Dorsolateral prefrontal cortex (tissue), 122 donors: ENCODE measurements at places on chromosomes 7 and 10.
A peak's percentile ranks its signal among the peaks of the same experiment; 100 is the strongest.

DNA sequence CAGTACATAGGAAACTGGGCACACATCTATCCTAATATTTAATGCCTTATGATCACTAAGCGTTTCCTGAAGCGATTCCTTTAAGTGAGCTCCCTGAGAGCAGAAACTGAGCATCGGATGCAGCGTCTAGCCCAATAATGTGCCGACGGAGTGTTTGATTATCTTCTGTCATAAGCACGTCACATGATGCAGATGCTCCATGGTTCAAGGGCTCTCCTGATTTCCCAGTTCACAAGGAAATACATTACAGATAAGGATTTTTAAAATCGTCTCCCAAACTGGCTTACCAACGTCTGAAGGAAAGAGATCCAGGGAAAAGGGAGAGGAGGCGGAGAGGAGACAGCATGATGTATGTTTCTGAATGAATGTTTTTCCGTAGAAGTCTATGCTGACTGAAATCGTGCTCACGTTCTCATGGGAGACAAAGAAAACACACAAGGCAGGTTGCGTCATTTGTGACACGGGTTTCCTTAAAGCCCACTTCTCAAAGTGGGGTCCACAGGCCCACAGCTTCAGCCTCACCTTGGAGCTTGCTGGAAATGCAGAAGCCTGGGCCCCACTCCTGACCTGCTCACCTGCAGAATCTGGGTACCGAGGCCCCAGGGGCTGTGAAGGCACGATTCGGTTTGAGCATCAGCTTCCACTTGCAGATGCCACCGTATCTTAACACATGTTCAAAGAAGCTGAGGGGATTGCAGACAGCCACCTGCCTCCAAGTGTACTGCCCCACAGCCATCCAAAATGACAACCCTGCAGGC, 21.5 kb upstream of the INSIG1 start:
- DNase-seq, result no peak

DNA sequence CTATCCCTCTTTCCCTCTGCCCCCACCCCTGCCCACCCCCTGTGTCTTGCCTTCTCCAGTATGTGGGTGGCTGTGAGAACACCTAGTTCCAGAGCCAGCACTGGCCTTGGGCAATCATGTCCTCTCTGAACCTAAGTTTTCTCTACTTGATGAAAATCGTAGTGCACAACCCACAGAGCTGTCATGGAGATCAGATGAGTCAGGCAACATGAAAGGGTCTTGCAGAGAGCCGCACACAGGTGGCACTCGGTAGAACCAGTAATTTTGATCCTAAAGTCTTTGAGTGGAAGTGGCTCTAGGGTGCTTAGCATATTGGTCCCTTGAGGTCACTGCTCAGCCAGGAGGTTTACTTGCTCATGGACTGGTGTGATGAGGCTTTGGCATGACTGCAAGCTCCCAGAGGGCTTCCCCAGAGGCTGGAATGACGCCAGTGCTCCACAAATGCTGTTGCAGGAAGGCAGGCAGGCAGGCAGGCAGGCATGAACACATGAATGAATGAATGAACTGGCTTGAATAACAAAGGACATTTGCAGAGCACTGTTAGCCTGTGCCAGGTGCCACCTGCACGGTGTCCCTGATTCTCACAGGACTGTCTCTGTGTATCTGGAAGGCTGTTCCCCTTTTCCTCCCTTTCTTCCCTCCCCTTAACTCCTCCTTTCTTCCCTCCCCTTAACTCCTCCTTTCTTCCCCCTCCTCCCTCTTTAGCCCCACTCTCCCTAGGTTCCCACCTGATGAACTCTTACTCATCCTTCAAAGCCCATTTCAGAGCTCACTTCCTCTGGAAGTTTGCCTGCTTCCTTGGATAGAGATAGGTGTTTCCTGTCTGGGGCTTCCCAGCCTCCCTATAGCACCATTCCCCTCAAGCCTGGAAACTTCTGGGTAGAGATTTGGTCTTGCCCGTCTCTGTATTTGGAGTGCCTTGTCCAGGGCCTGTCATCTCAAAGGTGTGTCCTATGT, 27.2 kb upstream of the CTBP2 start:
- DNase-seq, result no peak

DNA sequence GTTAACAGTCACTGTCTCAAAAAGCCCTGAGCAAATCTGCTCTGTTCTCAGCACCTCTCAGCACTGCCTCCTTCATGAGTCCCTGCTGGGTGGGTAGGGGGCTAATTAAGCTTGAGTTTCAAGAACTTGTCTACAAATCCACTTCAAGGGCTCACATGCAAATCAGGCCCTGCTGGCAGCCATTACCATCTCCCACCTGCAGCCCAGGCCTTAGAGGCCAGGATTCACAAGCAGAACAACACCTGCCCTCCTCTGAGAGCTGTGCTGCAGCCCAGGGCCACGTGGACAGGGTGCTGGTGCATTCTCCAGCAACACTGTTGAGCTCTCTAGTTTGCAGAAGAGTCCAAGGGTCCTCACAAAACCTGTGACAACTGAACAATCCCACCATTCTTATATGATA, 119.2 kb downstream of the DPP6 start:
- no peak for DNase-seq

DNA sequence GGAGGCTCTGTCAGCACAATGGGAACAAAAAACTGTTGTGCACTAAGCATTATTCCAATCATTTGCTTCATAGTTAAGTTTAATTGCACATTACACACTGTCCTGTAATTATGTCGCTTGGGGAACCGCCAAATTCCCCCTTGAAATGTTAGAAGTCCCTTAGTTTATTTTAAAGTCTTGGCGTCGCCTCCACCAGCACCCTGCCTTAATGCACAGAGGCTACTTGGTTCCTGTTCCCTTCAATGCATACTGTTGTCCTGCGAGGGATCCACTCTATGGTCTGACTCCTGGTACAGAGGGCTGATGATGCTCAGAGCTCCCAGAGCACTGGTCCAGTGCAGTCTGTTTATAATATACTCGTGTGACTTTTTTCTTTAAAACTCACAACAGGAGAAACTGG, 330.7 kb downstream of the ELMO1 start:
- DNase-seq, result no peak

GRCh38 chr7:50092579-50093491, at the start of gene ZPBP:
Gene ZPBP (minus strand): TSS chr7:50093246. CDS start chr7:50093194, 52 bp downstream.
- no peak for DNase-seq

DNA sequence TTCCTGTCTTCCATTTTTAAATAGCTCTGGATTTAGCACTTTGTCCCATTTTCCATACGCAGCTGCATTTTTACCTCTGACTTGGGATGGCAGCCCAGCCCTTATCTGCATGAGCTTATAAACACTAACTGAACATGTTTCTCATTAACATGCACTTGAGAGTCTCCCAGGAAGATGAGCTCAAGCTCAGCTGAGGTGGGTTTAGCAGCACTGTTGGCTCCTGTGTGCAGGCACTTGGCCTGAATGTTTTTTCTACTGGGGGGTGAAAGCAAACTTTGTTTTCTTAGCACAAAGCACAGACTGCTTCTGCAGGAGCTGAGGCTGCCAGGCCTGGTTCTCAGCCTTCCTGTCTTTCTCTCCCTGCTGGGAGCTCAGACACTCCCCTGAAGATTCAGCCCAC, 1093.6 kb upstream of the AUTS2 start:
- no peak for DNase-seq

GRCh38 chr10:6072215-6072934, 10.2 kb upstream of the IL2RA start:
- no peak for DNase-seq

- no peak for DNase-seq
Observed at GRCh38 chr7:150369748-150370501, 1.3 kb downstream of the REPIN1 start.

DNA sequence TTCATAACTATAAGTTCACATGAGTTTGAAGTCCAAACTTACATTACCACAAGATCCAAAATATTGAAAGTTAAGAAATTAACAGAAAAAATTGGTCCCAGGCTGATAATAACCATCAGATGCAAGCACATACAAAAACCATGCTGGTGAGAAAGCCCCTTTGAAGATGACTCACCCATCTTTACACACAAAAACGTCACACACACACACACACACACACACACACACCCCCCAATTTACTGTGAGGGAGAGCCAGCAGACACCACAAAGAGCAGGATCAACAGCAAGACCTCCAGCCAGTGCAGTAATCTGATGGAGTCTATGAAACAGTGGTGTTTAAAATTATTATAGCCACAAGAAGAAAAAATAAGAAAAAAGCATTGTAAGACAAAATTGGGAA, 50.1 kb upstream of the DRGX start:
- no peak for DNase-seq

DNA sequence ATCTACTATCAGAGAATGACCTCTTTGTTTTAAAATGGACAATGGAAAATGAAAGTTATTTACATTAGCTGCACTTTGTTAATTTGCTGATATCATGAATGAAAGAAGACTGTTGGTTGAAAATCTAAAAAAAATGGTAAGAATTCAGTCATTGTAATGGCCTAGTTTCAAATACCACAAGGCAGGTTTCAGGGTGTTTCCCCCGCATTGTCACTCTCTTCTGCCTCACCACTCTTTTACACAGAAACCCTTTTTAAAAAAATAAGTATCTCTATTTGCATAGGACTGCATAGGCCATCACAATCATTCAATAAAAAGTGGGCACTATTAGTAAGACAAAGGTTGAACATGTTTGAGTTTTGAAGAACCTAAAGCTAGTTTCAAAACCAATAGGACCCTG, 737.1 kb downstream of the INHBA start:
- DNase-seq, result no peak

GRCh38 chr10:1657479-1657878, 79.8 kb downstream of the ADARB2 start:
- no peak for DNase-seq

DNA sequence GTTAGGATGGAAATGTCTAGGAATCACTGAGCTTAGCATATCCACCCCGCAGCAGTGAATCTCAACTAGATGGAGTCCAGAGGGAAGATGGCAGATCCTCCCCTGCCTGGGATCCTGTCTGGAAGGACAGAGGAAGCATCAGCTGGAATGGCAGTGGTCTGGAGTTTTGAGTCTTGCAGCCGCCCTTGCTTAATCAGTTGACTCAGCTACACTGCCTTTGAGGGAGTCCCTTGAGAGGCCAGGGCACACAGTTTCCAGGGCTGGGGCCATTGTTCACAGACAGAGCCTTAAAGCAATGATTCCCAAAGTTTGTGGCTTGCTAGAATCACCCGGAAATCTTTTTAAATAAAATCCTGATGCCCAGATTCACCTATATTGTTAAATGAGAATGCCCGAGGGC, 128.1 kb downstream of the NT5C2 start:
- no peak for DNase-seq

GRCh38 chr10:100927266-100927665, 14.5 kb downstream of the SLF2 start:
- no peak for DNase-seq

DNA sequence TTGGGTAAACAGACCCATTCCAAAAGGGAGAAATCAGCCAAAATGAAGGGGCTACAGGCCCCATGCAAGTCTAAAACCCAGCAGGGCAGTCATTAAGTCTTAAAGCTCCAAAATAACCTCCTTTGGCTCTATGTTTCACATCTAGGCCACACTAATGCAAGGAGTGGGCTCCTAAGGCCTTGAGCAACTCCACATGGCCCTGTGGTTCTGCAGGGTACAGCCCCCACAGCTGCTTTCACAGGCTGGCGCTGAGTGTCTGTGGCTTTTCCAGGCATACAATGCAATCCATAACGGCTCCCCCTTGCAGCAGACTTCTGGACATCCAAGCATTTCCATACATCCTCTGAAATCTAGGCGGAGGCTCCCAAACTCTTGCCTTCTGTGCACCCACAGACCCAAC, 9.0 kb downstream of the TMEM243 start:
- DNase-seq, result no peak

DNA sequence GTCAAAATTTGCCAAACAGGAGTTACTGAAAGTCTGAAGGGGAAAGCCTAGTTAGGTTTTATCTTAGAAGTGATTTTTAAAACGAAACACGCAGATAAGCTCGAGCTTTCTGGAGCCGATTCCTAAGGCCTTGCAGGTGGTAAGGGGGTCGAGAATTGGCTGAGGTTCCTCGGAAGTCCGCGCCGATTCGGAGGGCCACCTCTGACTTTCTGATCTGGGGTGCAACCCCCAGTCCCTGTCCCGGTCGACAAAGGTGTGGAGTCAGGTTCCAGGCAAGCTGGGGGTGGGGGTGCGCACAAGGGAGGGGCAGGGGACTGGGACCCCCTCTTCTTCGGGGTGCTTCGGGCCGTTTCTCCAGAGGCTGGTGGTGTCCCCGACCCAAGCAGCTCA, 701 bp upstream of the CUL1 start:
- DNase-seq, result no peak

GRCh38 chr10:60606343-60607080, 171.8 kb upstream of the CDK1 start:
- DNase-seq, result peak; percentile 15

DNA sequence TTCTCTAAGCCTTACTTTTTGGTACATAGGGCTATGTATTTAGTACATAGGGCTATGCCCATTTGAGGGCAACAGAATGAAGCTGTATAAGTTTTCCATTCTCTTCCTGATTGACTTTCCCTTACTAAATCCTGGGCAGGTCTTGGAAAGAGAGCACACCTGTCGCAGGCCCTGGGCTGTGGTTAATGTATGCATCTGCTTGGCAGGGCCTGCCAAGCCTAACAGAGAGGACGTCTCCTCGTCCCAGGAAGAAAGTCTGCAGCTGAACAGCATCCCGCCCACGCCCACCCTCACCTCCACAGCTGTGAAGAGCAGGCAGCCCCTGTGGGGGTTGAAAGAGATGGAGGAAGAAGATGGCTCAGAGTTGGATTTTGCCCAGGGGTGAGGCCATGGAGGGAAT, 8.9 kb upstream of the PVRIG start:
- DNase-seq, result no peak

DNA sequence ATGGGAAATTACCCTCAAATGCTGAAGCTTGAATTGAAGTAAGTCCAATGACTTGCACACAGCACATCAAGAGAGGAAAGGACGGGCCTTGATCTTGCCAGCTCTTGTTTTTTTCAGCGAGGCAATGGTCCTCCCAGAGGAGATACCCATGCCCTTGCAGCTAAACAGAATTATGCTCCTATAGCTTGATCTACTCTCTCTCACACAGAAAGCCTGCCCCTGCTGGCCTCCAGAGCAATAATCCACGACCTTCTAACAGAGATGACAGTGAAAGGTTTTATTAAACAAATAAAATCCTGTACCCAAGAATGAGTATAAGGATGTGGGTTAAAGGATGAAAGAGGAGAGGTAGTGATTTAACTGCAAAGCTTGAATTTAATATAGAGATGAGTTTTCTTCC, 268.0 kb downstream of the ADRA2A start:
- DNase-seq, result no peak

DNA sequence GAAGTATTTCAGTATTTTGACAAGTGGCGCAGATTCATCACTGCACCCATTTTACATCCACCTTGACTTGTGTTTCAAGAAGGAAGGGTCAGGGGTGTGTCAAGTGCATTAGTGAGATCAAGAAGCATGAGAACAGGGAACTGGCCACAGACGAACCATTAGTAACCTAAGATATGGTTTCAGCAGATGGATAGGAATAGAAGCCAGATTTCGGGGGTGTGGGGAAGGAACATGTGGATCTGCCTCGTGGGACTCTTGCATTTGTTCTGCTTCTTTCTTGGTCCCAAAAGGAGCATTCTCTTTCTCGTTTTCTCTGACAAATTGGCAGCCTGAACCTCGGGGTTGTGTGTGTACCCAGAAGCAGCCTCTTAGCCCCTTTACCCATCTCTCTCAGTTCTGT, 9.6 kb downstream of the DENND2A start:
- no peak for DNase-seq

- DNase-seq, result no peak
Observed at GRCh38 chr10:11063856-11064255, 46.2 kb downstream of the CELF2 start.

GRCh38 chr10:49116509-49117375, 1.4 kb upstream of the VSTM4 start:
- DNase-seq, result no peak
